ENCODE measurements at places on chromosomes 7 and 10. TPM values are rescaled to one million over a fixed set of nuclear protein-coding genes. Genes with fewer than 3 reads are reported as not detected.

DNA sequence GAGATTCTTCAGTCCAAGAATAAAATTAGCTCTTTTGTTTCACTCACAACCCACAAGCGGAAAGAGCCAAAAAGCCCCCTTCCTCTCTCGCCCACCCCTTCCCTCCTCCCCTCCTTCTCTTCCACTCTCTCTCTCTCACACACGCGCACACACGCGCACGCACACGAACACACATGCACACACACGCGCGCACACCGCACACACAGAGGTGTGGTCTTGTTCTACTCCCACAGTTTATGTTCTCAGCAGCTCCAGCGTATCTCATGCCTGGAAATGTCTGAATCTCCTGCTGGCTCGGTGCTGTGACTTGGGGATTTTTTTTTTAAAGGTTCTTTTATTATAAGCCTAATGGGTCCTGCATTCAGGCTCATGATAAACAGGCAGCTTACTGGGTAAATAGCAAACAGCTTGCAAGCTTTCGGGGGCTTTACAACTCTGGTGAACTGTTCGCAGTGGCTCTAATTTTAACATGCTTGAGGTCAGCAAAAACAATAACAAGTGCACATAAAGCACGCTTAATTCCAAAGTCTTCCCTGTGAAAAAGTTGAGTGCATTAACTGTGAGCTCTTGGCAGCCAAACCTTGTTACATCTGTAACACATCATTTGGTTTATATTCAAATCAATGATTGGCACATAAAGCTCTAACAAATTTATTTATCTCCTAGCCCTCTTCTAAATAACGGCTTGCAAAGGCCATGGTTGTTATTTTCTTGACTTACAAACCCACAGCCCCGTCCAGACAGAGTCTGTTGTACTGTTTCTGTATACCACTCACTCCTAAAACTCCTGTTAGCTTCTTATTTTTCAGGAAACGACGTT is 424.1 kb upstream of the MGMT start:
- DNase-seq: no peak

- no peak for DNase-seq
Observed at GRCh38 chr7:28509251-28510025, 97.1 kb downstream of the CREB5 start.

- no peak for DNase-seq
Observed at GRCh38 chr10:119845656-119846055, 27.0 kb downstream of the MCMBP start.

- no peak for DNase-seq
Observed at GRCh38 chr7:2435146-2435545, 31.7 kb downstream of the CHST12 start.

Gene CPVL
- polyA plus RNA-seq: 104 TPM

Data from kidney (tissue), 22 donors.